ENCODE measurements at places on chromosomes 4 and X. TPM values are rescaled to one million over a fixed set of nuclear protein-coding genes. Genes with fewer than 3 reads are reported as not detected.

DNA sequence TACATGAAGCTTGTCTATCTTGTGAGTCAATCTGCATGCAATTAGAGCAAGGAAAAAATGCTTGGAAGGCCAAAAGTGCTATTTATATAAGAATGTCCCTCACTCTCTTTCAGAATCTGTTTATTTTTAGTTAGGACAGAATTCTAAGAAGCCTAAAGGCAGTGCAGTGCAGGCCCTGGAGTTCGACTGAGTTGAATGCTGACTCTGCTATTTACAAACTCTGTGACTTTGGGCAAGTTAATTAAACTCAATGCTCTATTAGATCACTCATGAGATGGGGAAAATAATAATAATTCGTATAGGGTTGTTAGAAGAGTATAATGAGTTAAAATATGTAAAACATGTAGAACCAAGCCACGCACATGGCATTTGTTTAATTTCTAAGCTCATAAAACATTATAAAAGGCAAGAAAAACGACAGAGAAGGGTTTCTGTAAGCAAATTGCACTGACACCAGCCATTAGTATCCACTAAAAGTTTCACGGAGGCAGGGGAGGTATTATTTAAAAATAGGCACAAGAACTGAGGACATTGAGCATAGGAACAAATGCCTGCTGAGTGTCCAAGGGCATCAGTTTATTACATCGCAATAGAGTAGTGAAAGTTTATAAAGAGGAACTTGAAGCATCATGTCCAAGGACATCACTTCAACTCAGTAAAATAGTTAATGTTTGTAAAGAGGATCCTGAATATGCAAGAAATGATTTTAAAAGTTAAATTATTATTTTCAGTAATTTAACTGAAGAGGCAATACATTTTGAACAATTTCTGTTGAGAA, 115.0 kb upstream of the INPP4B start:
- peaks cover 25% of the 10 kb centered on the region for H3K4me1 ChIP-seq
- DNase-seq = no peak
- peak overlapping the region; percentile 39 for H3K27ac ChIP-seq
- no peaks in the 10 kb centered on the region for H3K36me3 ChIP-seq
- H3K27me3 ChIP-seq = no peaks in the 10 kb centered on the region

The GABRE gene
- 31.3 TPM for total RNA-seq

DNA sequence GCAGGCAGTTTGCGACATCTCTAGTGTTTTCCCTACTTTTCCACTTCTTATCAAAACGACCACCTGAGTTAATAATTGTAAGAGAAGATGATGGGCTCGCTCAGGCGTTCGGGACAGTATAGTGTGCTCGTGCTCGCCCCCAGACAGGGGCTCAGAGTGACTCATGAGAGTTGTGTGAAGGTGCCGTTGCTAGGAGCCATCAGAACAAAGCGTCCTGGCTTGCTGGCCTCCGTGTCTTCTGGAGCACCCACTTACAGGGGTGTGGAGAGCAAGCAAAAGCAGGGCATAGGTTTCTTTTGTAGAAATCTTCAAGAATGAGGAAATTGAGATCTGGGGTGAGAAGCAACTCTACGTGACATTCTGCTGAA, 73.0 kb upstream of the ADGRG2 start:
- no peaks in the 10 kb centered on the region for H3K4me1 ChIP-seq
- H3K4me3 ChIP-seq = no peak overlapping the region
- H3K27me3 ChIP-seq = no peaks in the 10 kb centered on the region

The GAB3 gene
- 14.8 TPM for total RNA-seq

GRCh38 chr4:15333692-15334633, 93.9 kb upstream of the C1QTNF7 start:
- no peaks in the 10 kb centered on the region for H3K36me3 ChIP-seq
- DNase-seq = no peak
- no peaks in the 10 kb centered on the region for H3K27me3 ChIP-seq
- H3K4me3 ChIP-seq = no peak overlapping the region
- H3K27ac ChIP-seq = no peak overlapping the region
